ENCODE measurements at places on chromosomes 7 and 10.

- DNase-seq, result no peak
Observed at GRCh38 chr7:117597755-117598154, 117.9 kb downstream of the CFTR start.

- no peak for DNase-seq
Observed at GRCh38 chr10:6864142-6864541, 284.1 kb upstream of the PRKCQ start.

DNA sequence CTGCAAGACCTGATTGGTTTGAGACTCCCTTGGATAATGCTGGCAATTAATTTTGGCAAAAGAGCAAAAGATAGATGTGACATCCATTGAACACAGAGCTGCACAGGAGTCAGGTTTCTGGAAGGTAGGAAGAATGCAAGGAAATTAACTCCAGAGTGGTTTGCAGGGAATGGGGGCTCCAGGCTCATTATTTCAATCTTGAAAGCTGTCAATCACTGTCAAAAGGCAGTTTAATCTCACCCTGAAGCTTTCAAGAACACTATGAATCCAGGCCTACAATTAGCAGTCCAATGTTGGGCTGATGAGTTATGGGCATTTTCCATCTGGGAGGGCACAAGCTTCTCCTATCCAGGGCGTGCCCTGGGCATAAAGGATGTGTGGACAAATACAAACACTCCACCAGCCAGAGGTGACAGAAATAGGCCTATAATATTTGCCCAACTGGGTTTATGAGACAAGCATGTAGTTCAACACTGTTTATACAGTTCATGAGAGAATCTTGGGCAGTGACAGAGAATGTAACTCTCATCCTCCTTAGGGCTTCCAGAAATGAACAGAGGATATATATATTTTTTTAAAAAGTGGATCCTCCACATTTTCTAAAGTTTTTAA is 80.5 kb downstream of the KCNMA1 start:
- no peak for DNase-seq

DNA sequence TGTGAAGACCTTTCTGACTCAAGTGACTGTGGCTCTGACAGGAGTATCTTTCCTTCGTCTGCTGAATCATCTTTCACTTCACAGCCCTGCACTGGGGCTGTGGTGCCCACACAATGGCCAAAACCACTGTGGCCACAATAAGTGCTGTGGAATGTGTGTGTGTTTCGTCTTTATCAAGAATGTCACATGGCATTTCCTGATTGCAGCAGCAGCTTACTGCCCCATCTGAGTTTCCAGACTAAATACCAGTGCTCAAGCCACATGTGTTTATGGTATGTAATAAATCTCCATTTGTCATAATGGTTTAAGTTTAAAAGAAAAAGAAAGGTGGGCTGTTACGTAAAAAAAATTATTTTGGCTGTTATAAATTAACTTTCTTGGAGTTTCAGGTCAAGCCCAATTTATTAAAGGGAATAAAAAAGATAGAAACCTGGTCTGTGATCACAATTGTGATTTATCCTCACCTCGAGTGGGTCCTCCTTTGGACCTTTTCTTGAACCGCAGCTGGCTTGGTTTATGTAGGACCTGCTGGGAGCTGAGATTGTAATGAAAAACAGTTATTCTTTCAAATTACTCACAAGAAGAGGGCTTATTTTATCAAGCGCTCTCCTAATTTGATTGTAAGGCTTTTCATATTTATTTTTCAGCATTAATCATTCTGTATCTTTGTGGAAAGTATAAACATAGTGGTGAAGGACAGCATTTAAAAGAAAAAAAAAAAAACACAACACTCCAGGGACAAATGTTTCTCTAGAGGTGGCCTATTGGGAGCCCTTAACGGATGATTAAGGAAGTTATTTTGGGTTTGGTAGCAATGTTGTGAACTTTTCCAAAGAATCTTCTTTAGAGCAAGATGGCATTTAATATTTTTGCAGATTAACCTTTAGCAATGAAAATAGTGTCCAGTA is 116.2 kb downstream of the LRMDA start:
- DNase-seq, result no peak

DNA sequence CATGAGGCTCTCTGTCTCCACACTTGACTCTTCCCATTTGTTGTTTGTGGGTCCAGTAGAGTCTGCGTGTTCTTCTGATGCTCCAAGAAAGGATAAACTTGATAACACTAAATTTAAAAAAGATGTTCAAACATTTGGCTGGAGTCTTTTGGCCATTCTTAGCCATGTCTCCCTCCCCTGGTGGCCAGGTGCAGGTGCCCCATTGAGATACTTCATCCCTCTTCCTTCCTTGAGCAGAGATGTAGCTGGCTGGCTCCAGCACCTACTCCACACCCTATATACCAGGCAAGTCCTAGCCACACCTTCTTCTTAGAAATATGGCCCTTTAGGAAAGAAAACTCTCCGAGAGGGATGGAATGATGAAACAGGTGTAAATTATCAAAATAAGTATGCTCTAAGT is 103.2 kb upstream of the GJD4 start:
- no peak for DNase-seq

GRCh38 chr7:40297741-40298311 is 163.0 kb downstream of the SUGCT start:
- no peak for DNase-seq

DNA sequence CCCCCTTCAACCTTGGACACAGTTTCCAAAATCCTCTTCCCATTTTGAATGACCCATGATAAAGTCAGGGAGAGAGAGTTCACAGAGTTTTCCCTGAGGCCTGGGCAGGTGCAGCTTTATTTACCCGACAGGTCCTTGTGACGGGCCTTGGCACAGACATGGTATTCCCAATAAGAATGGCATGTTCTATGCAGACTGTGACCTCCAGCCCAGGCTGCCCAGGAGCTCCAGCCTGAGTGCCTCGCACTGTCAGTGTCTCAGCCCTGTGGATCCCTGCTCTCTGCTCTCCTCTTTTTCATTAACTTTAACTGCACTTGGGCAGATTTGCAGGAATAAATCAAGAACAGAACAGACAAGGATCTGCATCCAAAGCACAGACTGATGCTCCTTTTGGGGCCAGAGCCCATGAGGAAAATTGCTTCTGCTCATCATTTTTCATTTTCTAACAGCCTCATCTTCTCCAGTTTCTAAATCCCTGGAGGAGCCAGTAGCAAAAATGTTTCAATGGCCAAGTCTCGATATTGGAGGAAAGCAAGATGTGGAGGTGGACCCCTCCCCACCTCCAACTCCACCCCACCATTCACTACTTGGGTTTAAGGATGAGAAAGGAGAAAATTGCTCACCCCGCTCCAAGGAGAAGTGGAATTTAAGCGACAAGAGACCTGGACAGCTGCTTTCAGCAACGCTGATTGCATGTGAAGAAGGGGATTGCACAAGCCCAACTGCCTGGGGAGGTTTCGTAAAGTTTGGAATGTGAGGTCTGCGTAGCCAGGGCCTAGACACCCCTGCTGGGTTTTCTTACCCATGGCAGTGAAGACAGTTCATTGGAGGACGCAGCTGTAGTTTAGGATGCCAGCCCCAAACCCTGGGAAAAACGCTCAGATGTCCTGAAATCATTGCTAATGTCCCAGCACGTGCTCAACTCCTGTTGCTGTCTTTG is 225.9 kb downstream of the WDR11 start:
- DNase-seq, result no peak

GRCh38 chr7:47330026-47330425 is 251.9 kb downstream of the TNS3 start:
- no peak for DNase-seq

GRCh38 chr7:41113719-41114118 is 589.2 kb downstream of the INHBA start:
- no peak for DNase-seq

GRCh38 chr10:129952378-129953118 is 11.5 kb downstream of the EBF3 start:
- no peak for DNase-seq

DNA sequence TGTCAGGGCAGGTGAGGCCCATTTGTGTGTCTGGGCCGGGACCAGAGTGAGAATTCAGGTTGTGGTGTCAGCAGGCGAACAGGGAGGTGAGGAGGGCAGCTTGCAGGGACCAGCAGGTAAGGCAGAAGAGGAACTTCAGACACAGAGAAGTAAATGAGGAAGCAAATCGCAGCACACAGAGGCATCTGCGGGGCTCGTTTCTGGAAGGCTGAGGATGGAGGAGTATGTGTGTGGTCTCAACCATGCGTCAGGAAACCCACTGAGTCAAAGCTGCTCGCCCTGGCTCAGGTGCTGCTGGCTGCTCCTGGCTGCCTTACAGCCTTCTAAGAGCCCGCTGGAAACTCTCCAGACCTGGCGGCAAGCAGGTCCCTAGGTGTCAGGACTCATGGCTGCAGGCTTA is 26.9 kb upstream of the PITRM1 start:
- DNase-seq, result no peak

GRCh38 chr7:37684927-37685326 is 1.4 kb downstream of the GPR141 start:
- no peak for DNase-seq
